ENCODE measurements at places on chromosomes 3 and 15.

- no peak overlapping the region for H3K4me3 ChIP-seq
- H3K27me3 ChIP-seq, result no peaks in the 10 kb centered on the region
- H3K27ac ChIP-seq, result no peak overlapping the region
- H3K36me3 ChIP-seq, result no peaks in the 10 kb centered on the region
- H3K4me1 ChIP-seq, result no peaks in the 10 kb centered on the region
These were observed 70.5 kb upstream of the CCDC39 start for GRCh38 chr3:180749796-180750195.

DNA sequence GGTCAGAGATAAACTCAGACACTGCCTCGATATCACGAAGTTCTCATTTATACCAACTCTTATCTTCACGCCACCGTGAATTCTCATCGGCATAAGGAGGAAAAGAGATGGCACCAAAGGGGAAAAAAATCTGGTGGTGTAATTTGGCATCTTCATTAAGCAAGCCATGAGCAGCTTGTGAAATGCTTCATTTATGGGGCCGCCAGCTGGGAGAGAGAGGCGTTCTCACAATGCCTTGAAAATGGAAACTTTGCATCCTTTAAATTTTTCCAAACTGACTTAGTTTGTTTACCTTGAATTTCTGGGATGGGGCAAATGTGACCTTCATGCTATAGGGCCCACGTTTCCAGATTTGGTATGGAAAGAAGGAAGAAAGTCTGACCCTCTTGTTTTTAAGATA, 242.5 kb upstream of the ST8SIA2 start:
- H3K27ac ChIP-seq, result no peak overlapping the region
- no peak for DNase-seq
- no peak overlapping the region for H3K4me3 ChIP-seq
- H3K27me3 ChIP-seq, result no peaks in the 10 kb centered on the region

DNA sequence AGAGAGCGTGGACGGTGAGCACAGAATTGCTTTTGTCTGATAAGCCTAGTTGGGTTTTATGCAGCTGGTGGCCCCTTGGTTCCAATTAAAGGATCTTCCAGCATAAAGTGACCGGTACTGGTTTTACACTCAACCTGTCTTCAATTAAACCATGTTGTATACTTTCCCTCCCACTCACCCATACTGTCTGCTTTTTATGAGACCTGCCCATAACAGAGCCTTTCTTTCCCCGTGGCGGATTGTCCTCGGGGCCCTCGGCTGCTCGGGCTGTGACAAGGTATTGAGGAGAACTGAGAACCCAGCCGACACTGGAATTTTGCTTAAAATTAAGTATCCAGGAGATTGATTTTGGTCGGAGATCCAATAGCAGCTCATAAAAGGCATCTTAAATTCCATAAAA, 98.4 kb downstream of the TMEM266 start:
- no peaks in the 10 kb centered on the region for H3K27me3 ChIP-seq
- peaks cover 11% of the 10 kb centered on the region for H3K4me1 ChIP-seq
- DNase-seq, result no peak
- no peaks in the 10 kb centered on the region for H3K36me3 ChIP-seq

- H3K27ac ChIP-seq, result no peak overlapping the region
- no peaks in the 10 kb centered on the region for H3K4me1 ChIP-seq
- no peaks in the 10 kb centered on the region for H3K27me3 ChIP-seq
- DNase-seq, result no peak
- H3K36me3 ChIP-seq, result no peaks in the 10 kb centered on the region
These were observed 6.6 kb upstream of the ATP10A start for GRCh38 chr15:25869701-25870100.

DNA sequence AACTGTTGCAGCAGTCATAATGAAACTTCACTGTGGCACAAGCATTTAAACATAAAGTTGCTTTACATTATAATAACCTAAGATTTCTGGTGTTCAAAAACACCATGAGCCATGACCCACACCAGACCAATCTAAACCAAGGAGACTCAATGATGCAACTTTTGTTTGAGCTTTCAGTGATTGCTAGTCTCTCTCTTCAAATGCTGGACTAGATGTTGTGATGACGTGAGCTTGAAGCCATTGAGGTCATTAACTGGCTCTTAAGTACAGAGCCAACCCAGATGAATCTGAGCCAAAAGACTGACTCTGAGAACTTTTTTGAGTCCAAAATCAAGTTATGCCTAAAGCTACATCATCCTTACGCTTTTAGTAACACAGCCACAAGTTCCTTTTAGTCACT, 36.5 kb downstream of the ATR start:
- no peaks in the 10 kb centered on the region for H3K4me1 ChIP-seq
- no peak overlapping the region for H3K4me3 ChIP-seq
- H3K36me3 ChIP-seq, result no peaks in the 10 kb centered on the region

DNA sequence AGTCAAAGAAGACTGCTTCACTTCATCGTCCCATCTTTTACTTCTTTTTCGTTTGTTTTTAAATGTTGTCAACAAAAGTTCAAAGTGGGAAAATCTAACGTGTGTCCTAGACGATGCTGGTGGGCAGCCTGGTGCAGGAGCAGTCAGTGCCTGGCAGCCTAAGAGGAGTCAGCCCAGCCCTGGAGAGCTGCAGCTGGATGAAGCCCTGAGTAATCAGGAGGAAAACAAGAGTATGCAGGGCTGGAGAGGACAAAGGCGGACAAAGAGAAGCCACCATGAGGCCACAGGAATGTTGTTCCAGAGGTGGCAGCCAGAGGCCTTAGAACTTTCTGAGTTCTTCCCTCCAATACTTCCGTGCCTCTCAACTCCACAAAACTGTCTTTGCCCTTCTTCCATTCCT, 5.7 kb downstream of the ADAMTS17 start:
- H3K27ac ChIP-seq, result no peak overlapping the region
- no peak overlapping the region for H3K4me3 ChIP-seq
- no peaks in the 10 kb centered on the region for H3K36me3 ChIP-seq
- peaks cover 4% of the 10 kb centered on the region for H3K4me1 ChIP-seq
- DNase-seq, result no peak
- H3K27me3 ChIP-seq, result peaks cover 40% of the 10 kb centered on the region

DNA sequence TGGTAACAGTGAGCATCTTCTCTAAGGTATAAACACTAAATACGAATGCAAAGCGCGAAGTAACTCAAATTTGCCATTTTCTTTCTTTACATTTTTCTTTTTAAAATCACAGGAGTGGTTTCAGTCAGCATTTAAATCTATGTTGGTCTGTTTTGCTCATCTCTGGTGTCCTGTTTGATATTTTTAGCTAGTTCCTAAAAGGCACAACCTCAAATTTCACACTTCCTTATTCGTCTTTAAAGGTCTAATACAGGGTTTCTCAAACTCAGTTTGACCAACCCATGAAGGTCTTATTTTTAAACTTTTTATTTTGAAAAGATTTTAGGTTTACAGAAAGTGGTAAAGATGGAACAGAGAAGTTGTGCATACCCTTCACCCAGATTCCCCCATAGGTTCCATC, 201.1 kb downstream of the MAGI1 start:
- DNase-seq, result no peak
- H3K36me3 ChIP-seq, result no peaks in the 10 kb centered on the region
- no peaks in the 10 kb centered on the region for H3K27me3 ChIP-seq
- H3K27ac ChIP-seq, result no peak overlapping the region
- peaks cover 4% of the 10 kb centered on the region for H3K4me1 ChIP-seq

DNA sequence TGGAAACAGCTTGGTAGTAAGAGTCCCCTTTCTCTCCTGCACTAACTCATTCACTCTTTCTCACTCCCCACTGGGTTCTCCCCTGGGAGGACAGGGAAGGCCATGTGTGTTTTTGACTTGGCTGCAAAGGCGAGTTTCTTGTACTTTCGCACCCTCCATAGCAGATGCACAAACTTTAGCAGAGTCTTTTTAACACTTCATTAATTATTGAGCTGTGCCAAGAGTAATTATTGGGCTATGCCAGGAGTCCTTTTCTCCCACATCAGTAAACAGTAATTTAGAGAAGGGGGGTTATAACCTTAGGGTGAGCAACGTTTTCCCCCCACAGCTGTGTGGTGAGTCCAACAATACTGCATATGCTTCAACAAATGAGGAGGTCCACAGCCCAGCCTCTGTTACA, 224.4 kb upstream of the ATP11B start:
- no peaks in the 10 kb centered on the region for H3K4me1 ChIP-seq
- no peak overlapping the region for H3K27ac ChIP-seq
- H3K4me3 ChIP-seq, result no peak overlapping the region
- no peaks in the 10 kb centered on the region for H3K36me3 ChIP-seq
- DNase-seq, result no peak

GRCh38 chr15:79812541-79812940, 84.3 kb downstream of the MTHFS start:
- no peaks in the 10 kb centered on the region for H3K36me3 ChIP-seq
- no peak overlapping the region for H3K4me3 ChIP-seq
- no peaks in the 10 kb centered on the region for H3K27me3 ChIP-seq
- no peak overlapping the region for H3K27ac ChIP-seq

DNA sequence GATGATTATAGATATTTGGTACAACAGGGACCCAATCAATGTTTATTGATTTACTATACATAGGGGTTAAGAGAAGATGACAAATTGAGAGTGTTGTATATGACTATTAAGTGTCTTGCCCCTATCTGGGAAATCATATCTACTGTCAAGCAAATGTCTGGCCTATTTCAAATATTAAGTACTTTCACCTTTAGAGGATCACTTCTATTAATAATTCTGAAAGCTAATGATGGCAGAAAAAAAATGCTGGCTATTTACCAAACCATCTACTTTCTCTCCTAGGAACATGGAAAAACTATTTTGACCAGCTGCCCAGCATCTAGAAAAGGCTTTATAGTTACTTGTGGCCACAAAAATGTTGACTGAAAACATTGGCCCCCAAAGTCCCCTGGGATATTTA, 632.3 kb upstream of the ZNF385D start:
- H3K27ac ChIP-seq, result no peak overlapping the region
- H3K4me3 ChIP-seq, result no peak overlapping the region
- DNase-seq, result no peak
- no peaks in the 10 kb centered on the region for H3K36me3 ChIP-seq
- H3K4me1 ChIP-seq, result no peaks in the 10 kb centered on the region

- DNase-seq, result no peak
- H3K27me3 ChIP-seq, result no peaks in the 10 kb centered on the region
- H3K4me3 ChIP-seq, result no peak overlapping the region
- no peak overlapping the region for H3K27ac ChIP-seq
- H3K4me1 ChIP-seq, result no peaks in the 10 kb centered on the region
These were observed 275.0 kb upstream of the CHRM5 start for GRCh38 chr15:33693166-33693800.

Measured in spleen (tissue), 13 donors.